ENCODE measurements at places on chromosomes 3 and 15.
A peak's percentile ranks its signal among the peaks of the same experiment; 100 is the strongest.

DNA sequence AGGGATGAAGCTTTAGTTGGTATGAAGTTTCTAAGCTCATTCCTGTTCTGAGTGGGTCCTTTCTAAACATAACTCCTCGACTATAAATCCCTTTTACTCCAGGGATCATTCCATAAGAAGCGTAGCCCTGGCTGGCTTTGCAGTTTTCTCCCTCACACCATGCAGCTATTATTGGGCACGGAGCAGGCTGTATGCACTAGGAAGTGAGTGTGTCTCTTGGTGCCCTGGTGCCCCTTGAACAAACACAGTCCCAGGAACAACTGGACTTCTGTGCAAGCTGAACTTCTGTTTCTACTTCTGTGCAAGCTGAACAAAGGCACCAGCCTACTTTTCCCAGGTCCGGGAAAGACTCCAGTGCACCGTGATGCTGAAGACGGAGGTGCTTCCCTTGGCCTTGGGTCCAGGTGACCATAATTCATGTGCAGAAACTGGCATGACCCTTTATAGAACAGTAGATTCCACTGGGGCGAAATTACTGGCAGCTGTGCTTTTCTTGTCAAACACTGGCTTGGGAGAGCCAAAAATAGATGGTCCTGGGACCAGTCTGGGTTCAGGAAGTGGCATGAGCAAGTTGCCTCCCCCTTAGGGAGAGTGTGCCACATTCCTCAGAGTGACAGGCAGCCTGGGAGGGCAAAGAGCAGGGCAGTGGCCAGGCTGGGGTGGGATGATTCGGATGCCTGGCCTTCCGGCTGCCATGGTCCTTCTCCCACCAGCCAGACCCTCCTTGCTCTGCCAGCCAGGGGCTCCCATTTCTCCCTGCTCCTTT, 127.2 kb downstream of the SLCO3A1 start:
- DNase-seq, result no peak

DNA sequence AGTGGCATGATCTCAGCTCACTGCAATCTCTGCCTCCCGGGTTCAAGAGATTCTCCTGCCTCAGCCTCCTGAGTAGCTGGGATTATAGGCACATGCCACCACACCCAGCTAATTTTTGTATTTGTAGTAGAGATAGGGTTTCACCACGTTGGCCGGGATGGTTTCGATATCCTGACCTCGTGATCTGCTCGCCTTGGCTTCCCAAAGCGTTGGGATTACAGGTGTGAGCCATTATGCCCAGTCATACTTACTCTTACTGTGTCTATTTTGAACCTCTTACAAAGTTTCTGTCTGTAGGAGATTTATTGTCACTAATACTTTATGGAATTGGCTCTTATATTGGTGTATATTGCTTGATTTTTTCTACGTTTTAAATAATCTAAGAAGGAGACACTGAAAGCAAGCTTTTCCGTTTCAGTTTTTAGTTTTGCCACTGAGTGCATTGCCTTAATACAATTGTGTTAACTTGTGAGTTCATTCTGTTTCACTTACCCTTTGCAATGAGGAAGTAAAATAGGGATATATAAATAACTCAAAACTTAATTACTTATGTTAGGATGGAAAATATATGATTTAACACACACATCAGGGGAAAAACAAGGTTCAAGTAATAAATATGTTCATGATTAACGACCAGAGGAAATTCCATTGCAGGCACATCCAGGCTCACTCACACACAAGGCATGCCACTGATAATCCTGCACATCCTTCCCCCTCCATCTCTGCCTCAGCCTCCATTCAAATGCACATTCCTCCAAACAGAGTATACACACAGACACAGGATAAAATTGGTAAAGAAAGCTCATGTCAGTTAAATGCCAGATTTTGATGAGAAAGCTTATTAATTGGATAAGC, 279.3 kb upstream of the RASGRP1 start:
- peak; percentile 17 for DNase-seq

DNA sequence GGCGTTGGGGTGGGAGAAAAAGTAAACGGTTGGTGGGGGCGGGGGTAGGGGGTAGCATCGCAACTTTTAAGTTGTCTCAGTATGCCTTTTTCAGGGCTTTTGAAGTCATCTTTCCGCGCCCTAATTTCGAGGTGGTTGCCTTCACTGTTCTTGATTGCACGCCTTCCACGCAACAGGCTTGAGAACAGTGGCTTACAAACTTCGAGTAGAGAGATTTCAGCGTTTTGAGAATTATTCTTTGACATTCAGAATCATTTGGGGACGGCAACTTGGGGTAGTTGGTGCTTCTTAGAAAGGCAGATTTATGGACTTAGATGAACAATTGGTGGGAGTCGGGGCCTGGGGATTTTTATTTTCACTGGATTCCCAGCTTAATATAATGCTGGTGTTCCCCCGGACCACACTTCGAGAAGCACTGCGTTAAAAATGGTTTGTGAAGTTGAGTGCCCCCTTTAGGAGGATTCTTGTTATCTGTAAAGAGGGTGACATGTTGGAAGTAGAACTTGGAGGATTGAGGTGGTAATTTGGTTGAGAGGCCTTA, 880 bp downstream of the PPP4R2 start:
- no peak for DNase-seq

- DNase-seq, result no peak
Measured at GRCh38 chr3:37040231-37040630, 46.9 kb downstream of the MLH1 start.

GRCh38 chr15:71591057-71591456, 219.3 kb upstream of the NR2E3 start:
- DNase-seq, result no peak

DNA sequence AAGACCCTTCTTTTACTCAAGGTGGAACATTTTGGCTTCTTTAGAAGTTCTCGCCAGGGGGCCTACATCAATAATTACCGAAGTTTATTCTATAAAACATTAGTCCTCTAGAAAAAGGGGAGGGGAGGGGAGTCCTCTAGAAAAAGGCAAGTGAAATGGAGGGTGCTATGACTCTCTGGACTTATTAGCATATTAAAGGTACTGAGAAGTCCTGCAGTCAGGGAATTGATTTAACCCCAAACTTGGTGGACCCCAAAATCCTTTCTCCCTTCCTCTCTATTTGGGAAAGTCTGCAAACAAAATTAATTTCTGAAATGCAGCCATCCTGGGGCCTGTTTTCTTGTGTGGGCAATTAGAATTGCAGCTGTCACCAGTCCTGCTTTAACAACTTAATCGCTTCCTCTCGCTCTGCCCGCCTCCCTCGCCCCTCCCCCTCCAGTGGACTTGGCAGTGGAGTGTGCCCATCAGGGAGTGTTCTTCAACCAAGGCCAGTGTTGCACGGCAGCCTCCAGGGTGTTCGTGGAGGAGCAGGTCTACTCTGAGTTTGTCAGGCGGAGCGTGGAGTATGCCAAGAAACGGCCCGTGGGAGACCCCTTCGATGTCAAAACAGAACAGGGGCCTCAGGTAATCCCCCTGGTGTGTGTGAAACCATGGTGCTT, 18.9 kb upstream of the LRRK1 start:
- no peak for DNase-seq

GRCh38 chr3:194005930-194006501, 129.9 kb upstream of the HES1 start:
- no peak for DNase-seq

DNA sequence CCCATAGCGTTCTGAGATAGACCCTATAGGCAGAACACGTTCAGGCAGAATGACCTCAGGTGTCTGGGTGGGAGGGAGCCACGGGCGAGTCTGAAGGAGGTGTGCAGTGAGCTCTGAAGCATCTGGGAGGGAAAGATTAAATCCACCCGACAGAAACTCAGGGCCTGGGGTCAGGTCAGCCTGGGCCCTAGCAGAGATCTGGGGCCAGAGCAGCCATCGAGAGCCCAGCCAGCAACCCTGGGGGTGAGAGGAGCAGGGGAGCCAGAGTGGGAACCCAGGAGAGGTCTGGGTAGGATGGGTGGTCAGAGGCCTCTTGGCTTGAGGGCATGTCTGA, 22.1 kb downstream of the SNX33 start:
- DNase-seq, result no peak

DNA sequence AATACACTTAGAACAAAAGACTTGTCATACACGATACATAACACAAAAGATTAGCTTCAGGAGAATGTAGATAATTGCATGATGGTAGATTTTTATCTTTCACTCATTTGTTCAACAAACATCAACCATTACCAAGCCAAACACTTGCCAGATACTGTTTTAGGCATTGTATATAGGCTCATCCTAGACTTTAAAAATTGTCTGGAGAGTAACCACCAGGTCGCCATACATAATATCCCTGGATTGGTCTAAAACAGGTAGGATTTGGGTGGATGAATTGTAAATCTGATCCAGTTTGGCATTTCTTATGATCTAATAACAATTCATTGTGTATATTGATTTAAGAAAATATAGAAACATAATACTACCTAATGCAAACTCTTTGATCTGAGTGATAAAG, 22.8 kb downstream of the GPR15 start:
- no peak for DNase-seq

DNA sequence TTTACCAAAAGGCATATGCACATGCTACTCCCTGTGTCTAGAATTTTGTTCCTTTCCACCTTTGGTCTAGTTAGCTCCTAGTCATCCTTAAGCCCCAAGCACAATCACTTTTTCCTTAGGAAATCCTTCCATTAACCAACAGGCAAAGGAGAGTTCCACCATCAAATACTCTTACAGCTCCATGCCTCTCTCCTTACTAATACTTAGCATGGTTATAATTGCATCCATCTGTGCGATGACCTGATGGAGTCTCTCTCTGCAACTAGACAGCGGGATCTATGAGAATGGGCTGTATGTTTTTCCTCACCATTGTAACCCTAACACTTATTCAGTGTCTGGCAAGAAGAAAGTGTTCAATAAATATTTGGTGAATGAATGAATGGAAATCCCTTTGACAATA, 69.3 kb upstream of the SMAD3 start:
- DNase-seq, result no peak

GRCh38 chr3:135760581-135760980, 204.9 kb upstream of the PPP2R3A start:
- DNase-seq, result no peak

GRCh38 chr15:92051716-92052115, 198.2 kb downstream of the SLCO3A1 start:
- DNase-seq, result no peak

GRCh38 chr3:105611304-105612192, 244.8 kb downstream of the ALCAM start:
- no peak for DNase-seq

- DNase-seq, result peak; percentile 59
Measured at GRCh38 chr3:35908366-35909232, 269.3 kb downstream of the ARPP21 start.

DNA sequence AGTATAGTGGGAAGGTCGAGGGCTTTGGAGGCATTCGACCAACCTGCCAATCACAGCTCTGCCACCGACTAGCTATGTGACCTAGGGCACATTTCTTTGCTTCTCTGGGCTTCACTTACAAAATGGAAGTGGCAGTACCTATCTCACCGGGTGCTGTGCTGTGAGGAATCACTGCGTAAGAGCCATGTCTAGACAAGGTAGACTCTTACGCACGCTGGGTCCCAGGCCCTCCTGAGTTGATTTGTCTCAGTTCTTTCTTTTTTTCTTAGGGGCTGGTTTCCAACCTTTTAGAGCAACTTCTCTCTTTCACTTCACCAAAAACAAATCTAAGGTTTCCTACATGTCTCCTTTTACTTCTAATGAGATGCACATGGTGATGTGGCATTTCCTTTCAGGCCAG, 18.8 kb downstream of the CA12 start:
- no peak for DNase-seq

- no peak for DNase-seq
Measured at GRCh38 chr15:90082140-90082715, 20.0 kb downstream of the IDH2 start.

- no peak for DNase-seq
Measured at GRCh38 chr3:65344444-65344843, 656.6 kb upstream of the ADAMTS9 start.

GRCh38 chr15:43492266-43492665, 690 bp downstream of the TP53BP1 start:
- no peak for DNase-seq

GRCh38 chr15:43550527-43551363, 33.3 kb downstream of the MAP1A start:
- DNase-seq, result no peak

DNA sequence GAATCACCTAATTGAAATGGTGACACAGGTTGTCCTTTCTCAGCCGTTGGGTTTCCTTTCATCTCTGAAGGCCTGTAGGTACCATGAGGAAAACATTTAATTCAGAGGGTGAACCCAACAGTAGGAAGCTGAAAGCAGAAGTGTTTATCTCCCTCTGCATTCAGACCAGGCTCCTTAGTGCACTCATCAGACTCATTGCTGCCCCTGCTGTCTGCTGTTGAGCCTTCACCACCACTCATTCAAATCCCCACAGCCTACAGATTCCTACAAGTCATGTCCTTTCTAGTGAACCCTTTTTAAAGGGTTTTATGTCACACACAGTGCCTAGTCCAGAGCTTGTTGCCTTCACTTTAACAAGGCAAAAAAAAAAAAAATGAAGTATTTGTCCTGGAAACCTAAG, 13.4 kb downstream of the WDR48 start:
- DNase-seq, result no peak

DNA sequence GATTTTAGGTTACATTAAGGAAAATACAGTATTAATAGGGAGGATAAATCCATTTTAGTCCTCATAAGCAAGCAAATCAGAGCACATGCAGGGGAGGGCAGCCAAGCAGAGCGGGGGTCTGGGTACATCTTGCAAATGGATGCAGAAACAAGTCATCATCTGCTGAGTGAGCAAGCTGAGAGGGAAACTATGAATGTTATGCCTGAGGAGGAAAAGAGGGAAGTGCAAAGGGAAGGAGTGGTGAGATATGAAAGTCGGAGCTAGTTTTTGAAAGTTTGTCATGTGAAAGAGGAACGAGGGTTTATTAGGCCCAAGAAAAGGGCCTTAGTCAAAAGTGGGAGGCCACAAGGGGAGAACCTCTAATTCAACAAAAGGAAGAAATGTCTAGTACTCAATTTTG, 15.4 kb downstream of the PTX3 start:
- no peak for DNase-seq

DNA sequence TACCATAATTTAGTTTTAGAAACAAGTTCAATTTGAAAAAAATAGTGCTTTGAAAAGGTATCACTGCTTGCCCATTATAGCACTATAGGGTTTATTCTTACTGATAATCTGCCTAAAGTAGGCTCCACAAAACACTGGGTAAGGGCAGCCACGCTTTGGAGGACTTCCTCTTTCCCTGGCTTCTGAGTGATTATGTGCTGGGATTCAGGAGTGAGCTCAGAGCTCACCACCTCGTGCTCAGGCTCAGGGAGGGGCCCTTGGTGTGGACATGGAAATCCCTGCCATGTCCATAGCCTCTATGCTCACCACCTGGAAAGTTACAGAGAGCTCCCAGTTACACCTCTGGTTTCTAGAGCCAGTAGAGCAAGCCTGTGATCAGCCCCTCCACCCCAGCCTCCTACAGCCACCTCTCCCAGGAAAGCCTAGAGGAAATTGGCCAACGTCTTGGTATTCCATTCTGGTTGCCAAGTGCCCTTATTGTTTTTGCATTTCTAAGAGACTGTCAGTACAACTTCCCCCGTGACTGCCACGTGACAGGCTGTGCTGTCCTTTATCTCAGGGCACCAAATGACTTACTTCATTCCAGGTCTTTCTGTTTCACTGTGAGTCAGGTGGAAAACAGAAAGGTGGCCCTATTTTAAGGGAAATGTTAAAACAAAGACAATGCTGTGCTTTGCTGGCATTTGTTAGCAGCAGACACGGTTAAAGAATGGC, 316.0 kb downstream of the RORA start:
- no peak for DNase-seq
